COR-L47 (cell line): ENCODE measurements at places on chromosomes 2 and 18.

GRCh38 chr2:117127680-117128079 is 686.8 kb upstream of the DDX18 start:
- no peak for DNase-seq

- no peak for DNase-seq
These were observed 34.1 kb downstream of the SS18 start for GRCh38 chr18:26056291-26056690.

GRCh38 chr2:19140463-19141208 is 217.8 kb downstream of the OSR1 start:
- DNase-seq, result no peak

DNA sequence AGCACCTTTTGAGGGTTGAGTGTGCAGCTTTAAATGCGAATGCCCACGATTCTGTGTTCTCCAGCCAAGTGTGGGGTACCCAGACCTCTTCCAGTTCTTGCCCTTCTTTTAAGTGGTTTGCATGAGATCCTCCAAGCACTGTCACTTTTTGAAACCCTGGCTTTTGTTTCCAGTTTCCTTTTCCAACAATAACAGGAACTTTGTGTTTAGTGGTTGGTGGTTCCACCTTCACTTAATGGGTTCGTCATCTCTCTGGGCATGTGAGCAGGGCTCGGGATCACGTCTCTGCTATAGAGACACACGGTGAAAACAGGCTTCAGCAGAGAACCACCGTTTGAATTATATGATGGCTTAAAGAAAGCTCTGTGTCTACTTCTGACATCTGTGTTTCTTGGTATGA is 197.6 kb downstream of the LDLRAD4 start:
- DNase-seq, result no peak

- no peak for DNase-seq
These were observed 327.9 kb downstream of the EN1 start for GRCh38 chr2:118519511-118519910.

DNA sequence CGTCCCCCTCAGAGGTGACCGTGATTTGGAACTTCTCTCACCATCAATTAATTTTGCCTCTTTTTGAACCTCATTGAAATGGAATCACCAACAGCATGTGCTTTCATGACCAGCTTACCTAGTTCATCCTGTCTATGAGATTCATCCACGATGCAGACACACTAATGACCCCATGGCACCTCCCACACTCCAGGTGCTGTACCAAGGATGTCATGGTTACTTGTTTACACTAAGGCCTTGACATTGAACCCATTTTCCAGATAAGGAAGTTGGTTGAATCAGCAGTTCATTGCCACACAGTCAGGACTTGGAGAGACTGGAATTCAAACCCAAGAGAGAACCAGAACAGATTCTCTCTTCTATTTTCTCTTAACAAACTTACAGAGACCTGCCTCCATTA is 139.0 kb downstream of the ZFP36L2 start:
- no peak for DNase-seq

DNA sequence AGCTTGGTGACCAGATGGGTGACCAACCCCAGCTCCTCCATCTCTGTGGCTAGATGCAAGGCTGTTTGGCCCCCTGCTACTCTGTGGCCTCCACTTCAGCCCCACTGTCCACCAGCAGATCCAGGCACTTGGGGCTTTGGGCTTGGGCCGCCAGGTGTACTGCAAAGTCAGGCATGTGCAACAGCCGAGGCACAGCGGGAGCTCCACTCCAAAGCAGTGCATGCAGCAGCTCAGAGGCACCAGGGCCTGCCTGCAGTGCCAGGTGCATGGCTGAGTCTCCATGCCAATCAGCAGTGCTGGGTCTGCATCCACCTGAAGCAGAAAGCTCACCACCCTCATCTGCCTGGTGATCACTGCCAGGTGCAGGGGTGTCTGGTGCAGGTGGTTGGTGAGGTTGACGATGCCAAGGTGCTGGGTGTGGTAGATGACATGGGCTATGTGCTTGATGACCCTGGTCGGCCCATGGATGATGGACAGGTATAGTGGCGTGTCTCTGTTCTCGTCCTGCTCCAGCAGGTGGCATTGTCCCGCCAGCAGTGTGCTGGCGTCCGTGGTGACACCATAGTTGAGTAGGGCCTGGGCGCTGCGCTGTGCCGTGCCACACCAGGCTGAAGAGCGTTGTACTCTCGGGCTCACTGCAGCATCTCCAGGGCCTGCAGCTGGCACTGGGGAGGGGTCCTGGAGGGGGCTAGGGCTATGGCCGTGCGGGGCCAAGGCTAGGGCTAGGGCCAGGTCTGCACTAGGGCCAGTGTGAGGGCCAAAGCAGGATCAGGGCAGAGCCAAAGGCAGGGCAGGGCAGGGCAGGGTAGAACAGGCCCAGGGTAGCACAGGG is 1.0 kb upstream of the ANKRD62 start:
- peak; percentile 44 for DNase-seq

DNA sequence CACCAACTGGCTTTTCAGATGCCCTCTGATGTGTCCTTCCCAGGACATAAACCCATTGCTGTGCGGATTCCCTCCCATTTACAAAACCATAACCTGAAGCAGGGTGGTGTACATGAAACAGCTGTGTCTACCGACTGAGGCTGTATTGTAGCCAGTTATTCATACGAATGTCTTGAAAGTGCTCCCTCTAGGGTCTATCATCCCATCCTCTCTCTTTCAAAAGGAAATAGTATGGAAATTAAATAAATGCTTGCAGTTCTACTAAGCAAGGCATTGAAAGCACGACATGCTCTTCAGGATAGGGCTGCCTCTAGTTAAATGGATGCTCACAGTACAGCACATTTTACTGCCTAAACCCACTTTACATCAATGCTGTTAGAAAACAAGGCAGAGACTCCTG is 112.2 kb upstream of the PXDN start:
- DNase-seq, result no peak

DNA sequence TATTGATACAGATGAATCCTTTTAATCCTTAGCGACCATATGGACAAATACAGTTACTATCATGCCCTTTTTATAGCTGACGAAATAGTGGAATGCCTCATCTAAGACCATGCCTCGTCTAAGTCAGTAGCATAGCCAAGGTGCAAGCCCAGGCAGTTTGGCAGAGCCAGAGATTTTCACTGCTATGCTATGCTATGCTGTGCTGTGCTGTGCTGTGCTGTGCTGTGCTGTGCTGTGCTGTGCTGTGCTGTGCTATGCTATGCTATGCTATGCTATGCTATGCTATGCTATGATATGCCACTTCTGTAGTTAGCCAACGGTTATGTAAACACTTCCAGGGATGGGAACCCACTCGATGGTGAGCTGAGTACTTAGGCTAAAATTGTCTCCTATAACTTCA is 91.6 kb upstream of the MAP4K3 start:
- no peak for DNase-seq

DNA sequence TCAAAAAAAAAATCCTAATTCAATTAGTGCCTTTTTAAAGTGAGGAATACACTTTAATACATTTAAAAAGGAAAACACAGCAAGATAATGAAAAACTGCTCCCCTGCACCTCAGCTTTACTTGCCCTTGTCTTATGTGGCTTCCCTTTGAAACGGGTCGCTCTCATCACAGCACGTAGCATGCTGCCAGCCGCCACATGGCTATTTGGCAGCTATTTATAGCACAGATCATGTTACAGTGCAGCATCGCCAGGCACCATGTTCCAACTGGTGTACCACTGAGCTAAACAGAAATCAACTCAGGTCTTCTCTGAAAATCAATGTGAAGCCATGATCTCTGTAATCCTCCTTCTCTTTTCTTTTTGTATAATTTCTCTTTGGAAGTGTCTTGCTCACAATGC is 65.1 kb downstream of the TMEM182 start:
- peak; percentile 75 for DNase-seq

- no peak for DNase-seq
These were observed 69.0 kb downstream of the STPG4 start for GRCh38 chr2:47086054-47086471.

DNA sequence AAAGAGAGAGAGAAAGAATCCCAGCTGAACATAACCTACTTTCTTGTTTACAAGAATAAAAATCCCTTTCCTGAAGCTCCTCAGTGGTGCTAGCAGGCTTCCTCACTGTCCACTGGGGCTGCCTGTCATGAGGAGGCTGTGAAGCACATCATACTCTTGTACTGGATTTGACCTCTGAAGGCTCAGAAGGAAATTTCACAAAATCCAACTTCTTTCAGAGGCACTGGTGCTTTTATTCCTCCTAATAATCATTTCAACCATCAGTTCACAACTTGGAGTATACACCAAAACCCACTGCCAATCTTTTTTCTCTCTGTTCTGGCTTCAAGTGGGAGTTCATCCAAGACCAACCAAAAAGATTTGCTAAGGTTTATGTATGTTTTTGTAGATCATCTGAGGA is 48.5 kb downstream of the TMX3 start:
- DNase-seq, result no peak

- DNase-seq, result peak; percentile 20
These were observed 53.1 kb upstream of the NRP2 start for GRCh38 chr2:205629091-205629776.

DNA sequence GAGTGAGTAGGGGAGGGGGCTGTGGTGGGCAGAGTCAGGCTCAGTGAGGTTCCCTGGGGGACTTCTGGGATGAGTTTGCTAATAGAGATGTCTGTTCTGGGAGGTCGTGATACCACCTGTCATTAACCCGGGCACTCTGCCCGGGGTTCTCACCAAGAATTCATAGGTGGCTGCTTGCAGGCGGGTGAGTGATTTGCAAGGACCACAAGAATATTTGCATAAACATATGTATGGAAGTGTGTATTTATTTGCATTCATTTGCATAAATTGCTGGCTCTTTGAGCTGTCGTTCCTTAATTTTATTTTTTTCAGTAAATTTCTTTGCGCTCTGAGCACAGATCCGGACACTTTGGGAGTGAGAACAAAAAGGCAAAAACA is 260.0 kb downstream of the ATAD2B start:
- no peak for DNase-seq

GRCh38 chr18:2982452-2983269 is 30.3 kb downstream of the LPIN2 start:
- DNase-seq, result no peak

- DNase-seq, result no peak
These were observed 9.2 kb upstream of the TMEM247 start for GRCh38 chr2:46470114-46470628.

DNA sequence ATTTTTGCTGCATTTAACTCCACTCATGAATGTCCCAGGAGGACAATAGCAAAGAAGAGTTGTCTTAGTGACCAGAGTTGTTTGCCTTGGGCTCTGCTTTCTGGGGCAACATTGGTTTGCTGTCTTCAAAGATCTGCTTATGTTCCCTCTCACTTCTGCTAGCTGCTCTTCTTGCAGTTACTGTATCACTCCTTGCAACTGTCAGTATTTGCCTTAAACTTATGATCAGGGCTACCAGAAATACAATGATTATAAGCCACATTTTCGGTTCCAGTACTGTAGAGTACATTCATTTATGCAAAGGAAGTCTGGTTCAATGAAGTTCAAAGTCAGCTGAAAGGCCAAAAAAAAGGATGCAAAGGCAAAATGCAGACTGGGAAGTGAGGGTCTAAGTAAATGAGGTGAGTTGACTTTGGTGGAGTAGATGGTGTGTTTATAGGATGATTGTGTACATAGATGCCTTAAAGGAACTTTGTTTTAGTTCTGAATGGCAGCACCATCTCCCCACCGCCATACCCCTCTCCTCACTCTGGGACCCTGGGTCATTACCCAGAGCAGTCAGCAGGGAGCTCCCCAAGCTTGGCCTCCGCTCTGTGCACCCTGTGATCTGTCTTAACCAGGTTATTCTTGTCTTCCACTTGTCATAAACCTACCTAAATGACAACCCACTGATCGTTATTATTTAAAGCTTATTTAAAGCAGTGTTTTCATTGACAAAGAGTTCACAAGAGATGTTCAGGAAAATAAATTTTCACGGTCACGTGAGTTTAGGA is 236.0 kb downstream of the DOK6 start:
- DNase-seq, result no peak

DNA sequence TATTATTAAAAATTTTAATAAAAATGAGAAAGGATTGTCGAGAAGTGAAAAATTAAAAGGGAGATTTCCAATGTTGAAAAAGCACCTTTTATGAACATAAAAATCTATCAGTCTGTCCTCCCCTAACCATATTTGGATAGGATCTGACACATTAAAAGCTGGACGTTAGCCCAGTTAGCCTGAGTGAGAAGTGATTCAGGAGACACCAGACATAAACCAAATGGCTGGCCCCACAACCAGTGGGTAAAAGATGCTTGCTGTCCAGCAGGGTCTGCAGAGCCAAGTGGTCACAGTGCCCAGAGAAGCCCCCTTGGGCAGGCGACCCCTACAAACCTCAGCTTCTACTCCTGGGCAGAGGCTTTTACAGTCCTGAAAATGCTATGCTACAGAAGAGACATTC is 253.8 kb upstream of the LYPD1 start:
- no peak for DNase-seq

- no peak for DNase-seq
These were observed 11.5 kb downstream of the ITGA6 start for GRCh38 chr2:172438741-172439508.

DNA sequence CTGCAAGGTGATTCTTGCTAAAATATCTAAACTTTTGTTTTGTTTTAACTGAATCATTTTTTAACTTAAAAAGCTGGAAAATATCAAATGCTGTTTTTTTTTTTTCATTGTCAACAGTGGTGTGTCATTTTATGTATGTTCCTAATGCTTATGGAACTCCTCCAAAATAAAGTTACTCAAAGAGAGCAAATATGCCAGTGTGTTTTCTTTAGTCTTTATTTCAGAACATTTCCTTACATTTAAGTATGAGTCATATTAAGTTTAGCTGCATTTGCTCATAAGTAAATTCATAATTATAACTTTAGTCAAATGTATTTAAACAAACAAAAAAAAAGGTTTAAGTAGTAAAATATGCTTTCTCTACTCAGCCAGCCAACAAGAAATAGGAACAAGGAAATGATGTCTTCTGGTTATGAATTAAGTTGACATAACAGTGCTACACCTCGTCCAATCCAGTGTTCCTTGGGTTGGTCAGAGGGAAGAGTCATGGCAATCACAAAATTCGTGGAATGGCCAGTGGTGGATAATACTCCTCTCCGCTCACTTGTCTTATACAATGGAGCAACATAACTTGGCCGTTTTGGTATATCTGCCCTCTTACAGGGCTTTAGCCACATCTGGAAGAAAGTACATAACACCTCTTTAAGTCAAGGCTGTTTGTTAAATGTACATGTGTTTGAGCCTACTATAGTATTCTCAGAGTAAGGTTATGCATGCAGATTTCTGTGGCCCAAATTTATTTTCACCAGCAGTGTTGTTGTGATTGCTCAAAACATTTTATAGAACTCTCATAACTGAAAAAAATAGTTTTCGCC is 80.7 kb downstream of the SLC39A10 start:
- no peak for DNase-seq

- DNase-seq, result no peak
These were observed 53.3 kb downstream of the CCDC148 start for GRCh38 chr2:158403237-158403636.

DNA sequence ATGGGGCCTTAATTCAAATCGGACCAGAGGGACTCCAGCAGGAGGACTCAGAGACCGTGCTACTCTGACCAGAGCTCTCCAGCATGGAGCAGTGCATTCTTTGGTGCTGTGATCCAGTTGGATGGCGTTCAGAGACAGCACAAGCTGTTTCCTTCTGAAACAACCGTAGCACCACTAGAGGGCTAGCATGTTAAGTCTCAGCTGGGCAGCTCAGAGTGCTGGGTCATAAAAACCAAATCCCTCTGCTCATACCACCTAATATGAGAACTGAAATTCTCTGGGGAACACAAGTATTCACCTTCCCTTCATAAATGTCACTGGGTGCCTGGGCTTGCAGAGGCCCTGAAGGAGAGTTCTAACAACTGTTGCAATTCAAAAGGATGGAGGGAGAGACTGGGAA is 97.7 kb upstream of the TFCP2L1 start:
- DNase-seq, result no peak

- DNase-seq, result no peak
These were observed 524.4 kb downstream of the IRS1 start for GRCh38 chr2:226275215-226275614.

GRCh38 chr2:166238176-166238575 is 110.4 kb upstream of the SCN1A start:
- DNase-seq, result no peak
